ENCODE measurements at places on chromosomes 13 and 19.

- DNase-seq, result no peak
Measured at GRCh38 chr19:15595069-15595468, 19.9 kb upstream of the CYP4F8 start.

DNA sequence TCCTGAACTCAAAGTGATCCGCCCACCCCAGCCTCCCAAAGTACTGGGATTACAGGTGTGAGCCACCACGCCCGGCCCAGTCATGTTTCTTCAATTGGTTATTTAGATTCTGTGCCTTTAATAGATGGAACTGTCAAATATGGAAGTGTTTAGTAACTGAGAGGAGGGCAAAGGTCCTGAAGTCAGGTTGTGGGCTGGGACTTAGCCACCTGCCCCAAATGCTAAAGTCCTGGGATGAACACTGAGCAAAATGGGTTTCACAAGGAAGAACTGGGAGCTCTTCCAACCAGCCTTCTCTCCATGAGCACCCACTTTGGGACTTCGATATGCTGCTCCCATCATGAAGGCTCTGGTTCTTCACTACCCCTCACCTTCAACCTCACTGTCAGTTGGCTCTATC is 21.7 kb downstream of the AKAP8 start:
- no peak for DNase-seq

DNA sequence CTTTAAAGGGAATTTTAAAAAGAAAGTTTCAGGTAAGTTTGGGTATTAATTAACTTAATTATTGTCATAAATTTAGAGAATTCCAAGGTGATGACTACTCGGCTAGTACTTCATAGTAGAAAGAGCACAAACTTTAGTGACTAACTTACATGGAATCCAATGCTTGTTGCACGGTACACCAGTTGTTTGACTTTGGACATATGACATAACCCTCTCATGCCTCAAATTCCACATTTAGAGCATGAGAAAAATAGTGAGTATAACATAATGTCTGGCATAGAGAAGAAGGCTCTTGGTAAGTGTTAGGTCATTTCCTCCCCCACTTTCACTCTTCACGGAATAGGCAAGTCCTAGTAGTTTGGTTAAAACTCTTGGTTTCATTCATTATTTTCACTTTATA is 1249.4 kb upstream of the SLC10A2 start:
- DNase-seq, result no peak

DNA sequence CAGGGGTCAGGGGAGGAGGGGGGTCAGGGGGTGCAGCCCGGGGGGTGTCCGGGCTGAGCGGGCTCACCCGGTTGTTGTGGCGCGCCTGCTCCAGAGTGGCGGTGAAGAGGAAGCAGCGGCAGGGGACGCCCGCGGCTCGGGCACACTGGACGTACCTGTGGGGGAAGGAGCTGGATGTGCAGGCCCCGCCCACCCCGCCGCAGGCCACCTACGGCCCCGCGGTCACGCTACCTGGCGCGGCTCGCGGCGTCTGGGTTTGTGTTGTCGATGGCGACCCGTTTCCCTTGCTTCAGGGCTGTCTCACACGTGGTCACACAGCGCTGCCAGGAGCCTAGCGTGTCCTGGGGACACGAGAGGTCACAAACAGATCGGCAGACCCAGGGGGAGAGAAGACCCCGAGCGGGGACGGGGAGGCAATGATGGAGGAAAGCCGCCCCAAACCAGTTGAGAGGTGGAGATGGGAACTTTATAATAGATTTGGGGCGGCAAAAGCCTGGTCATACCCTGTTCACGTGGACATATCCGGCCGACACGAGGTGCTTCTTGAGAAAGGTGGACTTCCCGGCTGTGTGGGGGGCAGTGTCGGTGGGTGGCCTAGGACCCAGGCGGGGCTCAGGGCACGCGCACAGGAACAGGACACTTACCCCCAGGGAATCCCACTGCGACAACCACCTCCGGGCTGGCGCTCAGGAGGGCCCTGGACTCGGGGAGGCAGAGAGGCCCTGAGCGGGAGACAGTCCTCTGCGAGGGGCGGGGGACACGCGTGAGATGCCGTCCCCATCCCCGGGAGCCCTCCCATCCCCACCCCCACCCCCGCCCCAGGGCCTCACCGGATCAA is 5.6 kb downstream of the PNKP start:
- no peak for DNase-seq

DNA sequence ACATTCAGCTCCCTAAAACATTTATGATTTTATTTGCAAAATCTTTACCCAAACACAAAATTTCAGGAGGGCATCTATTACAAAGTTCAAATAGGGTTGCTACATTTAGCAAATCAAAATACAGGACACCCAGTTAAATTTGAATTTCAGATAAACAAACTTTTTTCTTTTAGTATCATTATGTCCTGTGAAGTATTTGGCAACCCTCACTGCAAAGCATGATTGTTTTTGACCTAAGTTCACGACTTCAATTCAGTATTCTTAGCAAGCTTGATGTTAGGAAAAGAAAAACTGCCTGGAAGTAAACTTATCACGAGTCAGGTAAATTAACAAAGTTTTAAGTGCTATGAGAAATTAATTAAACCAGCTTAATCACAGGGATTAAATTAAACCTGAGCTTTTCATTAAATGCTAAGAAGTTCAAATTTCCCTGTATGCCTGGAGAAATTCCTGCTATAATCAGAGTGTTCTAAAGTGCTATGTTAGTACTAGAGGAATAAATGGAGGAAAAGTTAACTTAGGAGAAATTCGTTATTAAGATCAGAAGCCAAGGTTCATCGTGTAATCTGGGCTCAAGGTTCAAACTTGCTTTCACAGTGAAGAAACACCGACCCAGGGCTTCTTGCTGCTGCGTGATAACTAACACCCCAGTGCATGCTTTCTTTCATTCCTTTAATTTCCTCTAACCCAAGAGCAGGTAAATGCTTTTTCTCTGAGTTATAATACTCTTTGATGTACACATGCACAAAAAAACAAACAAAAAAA is 298.1 kb downstream of the FOXO1 start:
- DNase-seq, result no peak

Data from stimulated activated CD4-positive, alpha-beta T cell treated with anti-CD3 and anti-CD28 coated beads, Interleukin-15, amount 100 ng/mL, for 1 hour (primary cell).